ELR (cell line): ENCODE measurements at places on chromosomes 4 and X.
A peak's percentile ranks its signal among the peaks of the same experiment; 100 is the strongest.

DNA sequence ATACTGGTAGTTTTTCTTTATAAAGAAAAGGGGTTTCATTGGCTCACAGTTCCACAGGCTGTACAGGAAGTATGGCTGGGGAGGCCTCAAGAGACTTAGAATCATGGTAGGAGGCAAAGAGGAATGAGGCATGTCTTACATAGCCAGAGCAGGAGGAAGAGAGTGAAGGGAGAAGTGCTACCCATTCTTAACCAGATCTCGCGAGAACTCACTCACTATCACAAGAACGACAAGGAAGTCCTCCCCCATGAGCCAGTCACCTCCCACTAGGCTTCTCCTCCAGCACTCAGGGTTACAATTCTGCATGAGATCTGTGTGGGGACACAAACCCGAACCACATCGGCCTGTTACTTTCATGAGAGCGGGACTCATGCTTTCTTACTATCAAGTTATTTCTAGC lies 240.5 kb downstream of the TENM3 start:
- DNase-seq, result no peak

- DNase-seq, result peak; percentile 7
Observed at GRCh38 chr4:29467044-29467717, 1253.0 kb upstream of the PCDH7 start.

GRCh38 chrX:10945498-10945897 lies 165.6 kb upstream of the HCCS start:
- DNase-seq, result no peak

- DNase-seq, result no peak
Observed at GRCh38 chr4:145167887-145168286, 12.5 kb downstream of the OTUD4 start.
